ENCODE measurements at places on chromosomes 4 and X.
A peak's percentile ranks its signal among the peaks of the same experiment; 100 is the strongest.

GRCh38 chr4:127870688-127871087 is 10.0 kb upstream of the PLK4 start:
- H3K4me3 ChIP-seq, result peak overlapping the region; percentile 12
- peaks cover 17% of the 10 kb centered on the region for H3K4me1 ChIP-seq
- H3K27ac ChIP-seq, result peak overlapping the region; percentile 33
- no peaks in the 10 kb centered on the region for H3K27me3 ChIP-seq
- no peak for DNase-seq

DNA sequence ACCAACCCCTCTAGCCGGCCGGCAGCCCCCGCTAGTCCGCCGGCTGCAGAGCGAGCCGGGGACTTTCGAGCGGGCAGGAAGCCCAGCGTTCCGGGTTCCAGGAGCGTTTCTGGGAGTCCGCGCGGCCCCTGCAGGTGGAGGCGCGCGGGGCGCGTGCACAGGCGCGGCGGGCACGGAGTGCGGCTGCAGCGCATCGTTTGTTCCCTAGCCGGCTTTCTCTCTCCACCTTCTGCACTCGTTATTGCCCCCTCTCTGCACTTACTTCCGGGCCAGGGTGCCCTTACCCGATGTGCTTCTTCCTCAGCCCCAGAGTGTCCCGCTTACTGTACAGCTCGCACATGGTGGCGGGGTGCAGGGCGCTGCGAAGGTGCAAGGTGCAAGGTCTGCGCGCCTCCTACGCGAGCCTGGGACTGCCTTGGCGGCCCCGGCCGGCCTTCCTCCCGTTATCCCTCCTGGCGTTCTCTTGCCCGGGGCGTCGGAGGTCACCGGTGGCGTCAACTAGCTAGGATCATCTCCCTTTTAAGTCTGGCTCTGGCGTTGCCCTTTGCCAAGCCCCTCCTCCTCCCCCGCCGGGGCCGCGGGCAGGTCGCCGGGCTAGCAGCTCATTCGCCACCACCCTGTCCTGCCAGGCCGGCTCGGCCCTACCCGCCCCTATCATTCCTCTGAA is at the start of gene ETNPPL:
ETNPPL (minus strand) TSS at position 495 of the 667 bp plus-strand sequence; CDS start at position 340, 155 bp downstream.
- no peak within 1 kb of the TSS for H3K27ac ChIP-seq
- no peak for DNase-seq
- H3K4me1 ChIP-seq, result no peaks in the 10 kb centered on the region
- no peaks in the 10 kb centered on the region for H3K36me3 ChIP-seq
- H3K4me3 ChIP-seq, result peak within 1 kb of the TSS; percentile 70
- no peaks in the 10 kb centered on the region for H3K27me3 ChIP-seq

GRCh38 chr4:57971261-57971660 is 861.1 kb upstream of the IGFBP7 start:
- no peaks in the 10 kb centered on the region for H3K27me3 ChIP-seq
- DNase-seq, result no peak
- H3K36me3 ChIP-seq, result no peaks in the 10 kb centered on the region
- H3K27ac ChIP-seq, result no peak overlapping the region
- no peak overlapping the region for H3K4me3 ChIP-seq

DNA sequence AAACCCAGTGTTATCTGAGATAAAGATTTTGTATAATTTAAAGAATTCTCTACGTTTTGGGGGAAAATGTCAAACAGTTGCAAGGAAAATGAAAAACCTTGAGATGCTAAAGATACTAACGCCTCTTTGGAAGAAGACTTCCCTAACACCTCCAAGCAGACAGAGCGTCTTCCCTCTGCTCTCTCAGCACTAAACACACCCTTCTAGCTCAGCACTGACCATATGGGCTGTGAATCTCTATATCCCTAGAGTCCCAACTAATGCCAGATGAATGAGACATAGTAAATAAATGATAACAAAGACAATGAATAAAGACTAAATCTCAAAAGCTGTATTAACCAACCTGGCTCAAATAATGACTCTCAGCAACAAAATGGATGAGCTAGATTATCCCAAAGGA is 13.3 kb downstream of the FUNDC1 start:
- DNase-seq, result no peak
- H3K36me3 ChIP-seq, result no peaks in the 10 kb centered on the region
- H3K27ac ChIP-seq, result no peak overlapping the region
- H3K27me3 ChIP-seq, result no peaks in the 10 kb centered on the region
- H3K4me3 ChIP-seq, result no peak overlapping the region
- no peaks in the 10 kb centered on the region for H3K4me1 ChIP-seq

GRCh38 chrX:46477435-46477834 is 67.8 kb downstream of the ZNF674 start:
- no peak overlapping the region for H3K4me3 ChIP-seq
- no peak for DNase-seq
- no peak overlapping the region for H3K27ac ChIP-seq

DNA sequence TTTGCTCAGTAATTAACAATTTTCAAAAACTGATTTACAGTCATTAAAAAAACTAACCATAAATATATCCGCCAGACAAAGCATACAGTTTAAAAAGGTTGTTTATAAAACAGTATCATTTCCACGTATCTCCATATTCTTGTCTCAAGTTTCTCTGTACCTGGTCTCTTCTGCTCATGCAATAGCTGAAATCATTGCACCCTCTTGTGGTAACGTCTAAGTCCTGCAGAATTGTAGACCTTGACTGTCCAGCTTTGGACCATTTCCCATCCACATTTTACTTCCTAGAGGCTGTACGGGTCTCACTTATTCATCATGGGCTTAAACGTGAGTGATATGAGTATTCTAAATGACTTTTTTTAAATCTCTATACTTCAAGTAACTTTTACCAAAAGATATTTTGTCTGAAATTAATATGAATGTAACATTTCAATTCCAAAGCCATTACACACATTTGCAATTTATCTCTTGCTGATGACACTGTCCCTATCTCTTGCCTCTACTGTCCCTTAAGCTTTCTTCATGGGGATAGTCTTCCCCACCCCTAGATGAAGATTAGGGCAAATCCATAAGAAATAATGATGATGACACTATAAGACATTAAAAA is 118.5 kb downstream of the BTC start:
- no peaks in the 10 kb centered on the region for H3K4me1 ChIP-seq
- DNase-seq, result no peak
- no peak overlapping the region for H3K27ac ChIP-seq
- H3K27me3 ChIP-seq, result no peaks in the 10 kb centered on the region
- no peaks in the 10 kb centered on the region for H3K36me3 ChIP-seq
